Stimulated activated naive B cell treated with anti-CD40 and anti-IgM and Interleukin-4, amounts not matched to agents 10 μg/mL and 1 μg/mL and 100 μg/mL, for 72 hours (primary cell): ENCODE measurements at places on chromosomes 1 and 21.

GRCh38 chr1:155241841-155242264 is 13.4 kb downstream of the ENTREP3 start:
- no peak for DNase-seq
- H3K36me3 ChIP-seq: peaks cover 35% of the 10 kb centered on the region
- no peaks in the 10 kb centered on the region for H3K27me3 ChIP-seq
- no peak overlapping the region for H3K4me3 ChIP-seq
- peaks cover 29% of the 10 kb centered on the region for H3K4me1 ChIP-seq
- H3K27ac ChIP-seq: no peak overlapping the region

- peak overlapping the region; percentile 28 for H3K27ac ChIP-seq
- no peaks in the 10 kb centered on the region for H3K27me3 ChIP-seq
- H3K4me1 ChIP-seq: peaks cover 30% of the 10 kb centered on the region
- no peak overlapping the region for H3K4me3 ChIP-seq
- no peak for DNase-seq
These were observed 27.2 kb downstream of the RHEX start for GRCh38 chr1:206080026-206080820.

DNA sequence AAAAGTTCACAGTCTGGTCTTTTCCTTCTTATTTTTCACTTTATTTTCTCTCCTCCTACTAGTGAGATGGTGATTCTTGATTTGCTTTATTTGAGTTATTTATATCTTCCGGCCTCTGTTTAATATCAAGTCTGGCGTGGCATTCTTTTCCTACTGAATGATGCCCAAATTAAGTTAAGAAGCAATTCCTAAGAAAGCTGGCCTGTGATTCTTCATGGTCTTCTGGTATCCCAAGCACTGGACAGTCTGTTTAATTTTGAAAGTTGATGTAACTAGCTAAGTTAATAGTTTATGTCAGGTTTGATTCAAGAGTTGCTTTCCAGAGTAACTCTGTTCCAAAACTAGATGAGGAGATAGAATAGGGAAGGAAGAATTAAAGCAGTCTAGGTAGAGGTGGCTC is 9.2 kb upstream of the ENAH start:
- no peak overlapping the region for H3K27ac ChIP-seq
- no peak overlapping the region for H3K4me3 ChIP-seq
- no peaks in the 10 kb centered on the region for H3K36me3 ChIP-seq
- H3K4me1 ChIP-seq: peaks cover 28% of the 10 kb centered on the region
- no peaks in the 10 kb centered on the region for H3K27me3 ChIP-seq
- DNase-seq: no peak

GRCh38 chr1:158146165-158146564 is 34.5 kb upstream of the CD1D start:
- no peaks in the 10 kb centered on the region for H3K27me3 ChIP-seq
- peaks cover 38% of the 10 kb centered on the region for H3K4me1 ChIP-seq
- H3K36me3 ChIP-seq: no peaks in the 10 kb centered on the region
- DNase-seq: no peak
- no peak overlapping the region for H3K4me3 ChIP-seq

GRCh38 chr1:17632541-17633184 is 93.2 kb downstream of the ARHGEF10L start:
- peaks cover 41% of the 10 kb centered on the region for H3K4me1 ChIP-seq
- H3K27me3 ChIP-seq: no peaks in the 10 kb centered on the region
- H3K36me3 ChIP-seq: no peaks in the 10 kb centered on the region
- H3K27ac ChIP-seq: no peak overlapping the region
- DNase-seq: no peak
- H3K4me3 ChIP-seq: no peak overlapping the region

DNA sequence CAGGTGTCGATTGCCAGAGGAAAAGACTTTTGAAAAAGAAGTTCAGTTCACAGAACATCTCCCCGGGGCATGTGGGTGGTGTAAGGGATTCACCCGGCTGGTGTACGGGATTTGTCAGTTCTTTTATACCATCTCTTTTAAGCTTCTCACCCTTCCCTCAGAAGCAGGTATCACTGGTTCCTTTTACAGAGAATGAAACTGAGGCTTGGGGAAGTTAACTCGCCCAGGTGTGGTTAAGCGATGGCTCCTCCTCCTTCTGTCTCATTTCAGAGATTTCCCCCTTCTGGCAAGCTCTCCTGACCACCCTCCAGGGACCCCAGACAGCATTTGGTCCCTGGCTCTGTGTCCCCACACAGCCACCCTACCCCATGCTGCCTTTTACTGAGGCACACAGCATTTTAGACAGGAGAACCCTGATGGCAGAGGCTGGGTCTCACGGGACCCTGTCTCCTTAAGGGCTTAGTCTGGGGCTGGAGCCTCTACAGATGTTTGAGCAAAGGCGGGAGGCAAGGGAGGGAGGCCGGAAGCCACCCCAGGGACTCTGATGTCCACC is 2.8 kb upstream of the ECE1 start:
- no peaks in the 10 kb centered on the region for H3K27me3 ChIP-seq
- peak; percentile 87 for DNase-seq
- H3K4me3 ChIP-seq: peak overlapping the region; percentile 80
- H3K36me3 ChIP-seq: peaks cover 20% of the 10 kb centered on the region

GRCh38 chr1:207397525-207397926 is 56.6 kb upstream of the CR2 start:
- peaks cover 4% of the 10 kb centered on the region for H3K36me3 ChIP-seq
- no peak overlapping the region for H3K27ac ChIP-seq

DNA sequence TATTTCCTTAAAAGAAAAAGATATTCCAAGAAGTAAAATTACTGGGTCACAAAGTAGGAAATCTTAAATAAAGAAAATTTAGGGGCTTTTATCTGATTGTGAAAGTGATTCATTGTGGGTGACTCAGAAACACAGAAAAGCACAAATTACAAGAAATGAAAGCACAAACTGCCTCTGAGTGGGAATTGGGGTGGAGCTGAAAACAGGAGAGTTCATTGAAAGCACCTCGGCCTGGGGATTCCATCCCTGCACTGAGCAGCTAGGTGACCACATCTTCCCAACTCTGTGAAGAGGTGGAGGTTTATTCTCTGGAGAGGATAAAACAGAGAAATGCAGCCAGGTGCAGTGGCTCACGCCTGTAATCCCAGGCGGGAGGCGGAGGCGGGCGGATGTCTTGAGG is 7.4 kb downstream of the GJA4 start:
- no peak for DNase-seq
- H3K4me1 ChIP-seq: no peaks in the 10 kb centered on the region
- H3K36me3 ChIP-seq: peaks cover 13% of the 10 kb centered on the region
- H3K27me3 ChIP-seq: no peaks in the 10 kb centered on the region
- no peak overlapping the region for H3K27ac ChIP-seq

DNA sequence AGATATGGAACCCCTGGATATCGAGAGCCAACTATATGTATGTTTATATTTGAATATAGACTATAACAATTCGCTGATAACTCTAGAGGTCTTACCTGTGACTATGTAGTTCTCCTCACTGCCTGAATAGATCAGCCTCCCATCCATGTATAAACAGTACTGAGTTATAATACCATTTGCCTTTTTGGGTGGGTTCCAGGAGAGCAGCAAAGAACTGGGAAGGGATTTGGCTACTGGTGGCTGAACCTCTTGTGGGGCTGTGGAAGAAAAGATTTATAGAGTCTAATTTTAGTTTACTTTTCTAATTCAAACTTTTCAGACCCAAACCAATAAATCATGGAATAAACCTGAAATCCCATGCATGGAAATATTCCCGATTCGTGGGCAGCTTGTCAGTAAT is 376.9 kb downstream of the USH2A start:
- no peak overlapping the region for H3K4me3 ChIP-seq
- no peak overlapping the region for H3K27ac ChIP-seq
- H3K4me1 ChIP-seq: no peaks in the 10 kb centered on the region
- H3K36me3 ChIP-seq: no peaks in the 10 kb centered on the region
- no peaks in the 10 kb centered on the region for H3K27me3 ChIP-seq

DNA sequence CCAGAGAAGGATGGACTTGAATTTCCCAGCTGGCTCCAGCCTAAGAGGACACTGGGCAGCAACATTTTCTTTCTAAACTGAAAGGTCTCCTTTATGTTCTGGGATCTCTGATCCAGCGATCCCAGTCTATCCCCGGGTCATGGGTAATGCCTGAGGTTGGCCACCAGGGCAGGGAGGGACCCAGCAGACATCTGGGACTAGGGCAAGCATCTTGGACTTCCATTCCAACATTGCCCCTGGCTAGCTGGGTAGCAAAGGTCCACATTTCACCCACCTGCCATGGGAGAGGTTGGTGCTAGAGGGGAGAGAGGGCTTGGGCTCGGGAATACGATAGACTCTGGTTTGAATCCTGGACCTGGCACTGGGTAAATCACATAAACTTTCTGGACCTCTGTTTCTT is 84.6 kb downstream of the LRRN2 start:
- no peaks in the 10 kb centered on the region for H3K27me3 ChIP-seq
- H3K36me3 ChIP-seq: peaks cover 10% of the 10 kb centered on the region

DNA sequence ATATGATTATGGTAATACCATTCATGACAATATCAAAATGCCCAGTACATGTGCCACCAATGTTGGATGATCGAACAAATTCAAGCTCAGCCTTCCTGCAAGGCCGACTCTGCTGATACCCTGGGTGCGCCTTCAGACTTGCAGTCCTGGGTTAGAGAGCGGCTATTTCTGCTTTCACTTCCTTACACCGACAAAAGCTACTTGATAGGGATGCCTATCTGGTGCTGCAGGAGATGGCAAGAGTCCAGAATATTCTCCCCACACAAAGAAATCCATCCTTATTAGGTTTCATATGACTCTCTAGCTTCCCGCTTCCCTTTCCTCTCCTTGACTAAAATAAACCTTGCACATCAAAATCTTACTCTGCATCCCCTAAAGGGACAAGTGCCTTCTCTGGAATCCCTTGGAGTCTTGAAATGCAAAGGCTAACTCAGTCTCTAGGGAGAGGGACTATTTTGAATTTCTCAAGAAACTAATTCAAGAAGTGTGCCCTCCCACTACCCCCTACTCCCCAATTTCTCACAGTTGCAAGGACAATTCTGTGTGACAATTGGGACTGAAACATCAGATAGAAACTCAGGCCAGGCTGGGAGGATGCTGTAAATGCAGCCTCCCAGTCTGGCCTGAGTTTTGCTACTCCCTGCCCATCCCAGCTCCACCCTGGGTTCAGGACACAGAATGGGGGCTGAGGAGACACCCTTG is 103.1 kb upstream of the USP24 start:
- peaks cover 16% of the 10 kb centered on the region for H3K4me1 ChIP-seq
- peak; percentile 6 for DNase-seq
- H3K36me3 ChIP-seq: peaks cover 7% of the 10 kb centered on the region
- H3K4me3 ChIP-seq: no peak overlapping the region
- H3K27ac ChIP-seq: no peak overlapping the region

DNA sequence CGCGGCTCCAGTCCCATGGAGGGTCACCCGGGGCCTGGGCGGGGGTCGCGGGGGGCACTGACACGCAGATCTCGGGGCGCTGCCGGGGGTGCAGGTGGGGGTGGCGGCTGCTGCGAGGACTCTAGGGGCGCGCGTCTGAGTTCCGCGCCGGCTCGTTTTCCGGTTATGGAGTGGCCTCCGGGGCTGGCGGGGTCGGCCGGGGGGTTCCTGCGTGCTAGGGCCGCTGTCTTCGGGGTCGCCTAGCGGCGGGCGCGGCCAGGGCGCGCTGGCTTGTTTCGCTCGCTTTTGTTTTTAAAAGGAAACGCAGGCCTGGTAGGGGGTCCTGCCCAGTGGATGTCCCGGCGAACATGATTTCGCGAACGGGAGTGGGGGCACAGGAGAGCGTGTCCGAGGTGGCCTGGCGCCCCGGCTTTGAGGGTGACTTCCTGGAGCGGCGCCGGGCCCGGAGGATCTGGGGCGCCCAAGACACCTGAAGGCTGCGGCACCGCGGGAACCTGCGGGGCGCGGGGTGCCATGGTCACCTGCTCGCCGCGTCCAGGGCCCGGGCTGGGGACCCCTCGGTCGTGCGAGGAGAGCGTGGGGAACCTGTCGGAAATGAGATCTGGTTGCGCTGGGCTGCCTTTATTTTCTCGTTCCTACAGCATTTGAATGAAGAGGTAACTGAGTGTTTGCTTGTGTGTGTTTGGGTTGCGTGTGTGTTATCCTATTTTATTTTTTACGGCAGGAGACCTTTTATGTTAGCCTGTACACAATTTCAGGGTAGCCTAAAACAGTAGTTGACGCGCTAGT is 618 bp downstream of the ETS2 start:
- peaks cover 22% of the 10 kb centered on the region for H3K27me3 ChIP-seq
- peaks cover 3% of the 10 kb centered on the region for H3K36me3 ChIP-seq
- peak overlapping the region; percentile 70 for H3K27ac ChIP-seq
- peaks cover 36% of the 10 kb centered on the region for H3K4me1 ChIP-seq
- peak overlapping the region; percentile 97 for H3K4me3 ChIP-seq
